ENCODE measurements at places on chromosomes 3 and 15. TPM values are rescaled to one million over a fixed set of nuclear protein-coding genes. Genes with fewer than 3 reads are reported as not detected.
A peak's percentile ranks its signal among the peaks of the same experiment; 100 is the strongest.

GRAMD2A gene
- not detected for total RNA-seq

RTP1 gene
- total RNA-seq, result not detected

DOCK3 gene
- total RNA-seq, result 0.21 TPM

EPHB1 gene
- total RNA-seq, result 0.90 TPM

P3H2 gene
- total RNA-seq, result 39.3 TPM

ERICH6 gene
- not detected for total RNA-seq

GRCh38 chr3:116020989-116021388 lies 397.7 kb downstream of the GAP43 start:
- H3K4me1 ChIP-seq, result peaks cover 21% of the 10 kb centered on the region
- no peaks in the 10 kb centered on the region for H3K36me3 ChIP-seq
- no peak overlapping the region for H3K4me3 ChIP-seq
- no peaks in the 10 kb centered on the region for H3K27me3 ChIP-seq
- no peak overlapping the region for H3K27ac ChIP-seq

DNA sequence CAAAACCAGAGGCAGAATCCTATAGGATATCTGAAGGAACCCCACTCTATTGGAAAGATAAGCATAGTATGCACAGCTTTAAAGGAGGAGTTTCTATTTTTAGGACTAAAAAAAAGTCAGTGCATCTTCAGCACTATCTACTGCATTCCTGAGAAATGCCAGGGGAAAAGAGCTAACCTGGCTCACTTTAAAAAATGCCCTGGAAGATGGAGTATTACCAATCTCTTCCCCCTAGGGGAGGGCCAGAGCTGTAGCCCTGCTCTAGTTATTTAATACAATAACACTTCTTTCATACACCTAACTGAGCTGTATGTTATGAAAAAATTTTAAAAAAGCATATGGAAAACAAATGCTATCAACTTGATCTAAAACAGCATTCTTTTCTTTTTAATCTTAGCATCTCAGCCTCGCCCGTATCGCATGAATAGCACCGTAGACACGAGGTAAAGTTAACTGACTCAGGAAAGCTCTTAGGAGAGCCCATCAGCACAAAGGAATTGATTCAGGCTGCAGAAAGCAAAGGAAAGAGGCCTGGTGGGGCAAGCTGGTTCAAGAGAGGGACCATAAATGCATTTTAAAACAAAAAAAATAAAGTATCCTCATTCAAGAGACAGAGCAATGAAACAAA lies 50.2 kb downstream of the TGM4 start:
- H3K27ac ChIP-seq, result peak overlapping the region; percentile 81
- H3K36me3 ChIP-seq, result 0 out of 2 replicates have a peak, but pooled peaks cover 5% of the 10 kb centered on the region
- H3K4me1 ChIP-seq, result peaks cover 27% of the 10 kb centered on the region
- no peaks in the 10 kb centered on the region for H3K27me3 ChIP-seq
- H3K4me3 ChIP-seq, result no peak overlapping the region
- no peak for DNase-seq

DNA sequence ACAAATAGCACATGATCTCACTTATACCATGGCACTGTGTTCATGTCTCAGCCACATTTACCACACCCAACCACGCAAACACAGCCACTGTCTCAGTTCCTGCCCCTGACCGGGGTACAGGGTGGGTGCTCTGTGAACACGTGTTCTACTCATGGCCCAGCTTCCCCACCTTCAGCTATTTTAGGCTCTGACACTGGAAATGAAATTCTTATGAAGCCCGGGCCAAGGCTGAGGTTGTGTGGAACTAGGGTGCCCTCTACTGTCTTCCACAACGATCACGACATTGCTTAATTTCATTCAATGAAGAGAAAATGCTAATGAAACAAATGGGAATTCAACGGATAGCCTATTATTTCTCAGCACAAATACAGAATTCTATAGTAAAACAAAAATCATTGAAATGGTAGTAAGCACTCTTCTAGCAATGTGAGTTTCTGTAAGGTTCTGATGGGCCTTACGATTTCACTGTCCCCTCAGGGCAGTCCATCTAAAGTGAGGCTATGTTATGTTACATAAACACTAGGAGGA lies 2.1 kb upstream of the GABRA5 start:
- H3K36me3 ChIP-seq, result no peaks in the 10 kb centered on the region
- no peak overlapping the region for H3K4me3 ChIP-seq
- H3K27me3 ChIP-seq, result no peaks in the 10 kb centered on the region
- H3K27ac ChIP-seq, result no peak overlapping the region
- DNase-seq, result peak; percentile 45

- H3K36me3 ChIP-seq, result peaks cover 63% of the 10 kb centered on the region
- no peak overlapping the region for H3K4me3 ChIP-seq
- peak; percentile 17 for DNase-seq
Measured at GRCh38 chr15:65583701-65584100, 27.2 kb downstream of the INTS14 start.

DNA sequence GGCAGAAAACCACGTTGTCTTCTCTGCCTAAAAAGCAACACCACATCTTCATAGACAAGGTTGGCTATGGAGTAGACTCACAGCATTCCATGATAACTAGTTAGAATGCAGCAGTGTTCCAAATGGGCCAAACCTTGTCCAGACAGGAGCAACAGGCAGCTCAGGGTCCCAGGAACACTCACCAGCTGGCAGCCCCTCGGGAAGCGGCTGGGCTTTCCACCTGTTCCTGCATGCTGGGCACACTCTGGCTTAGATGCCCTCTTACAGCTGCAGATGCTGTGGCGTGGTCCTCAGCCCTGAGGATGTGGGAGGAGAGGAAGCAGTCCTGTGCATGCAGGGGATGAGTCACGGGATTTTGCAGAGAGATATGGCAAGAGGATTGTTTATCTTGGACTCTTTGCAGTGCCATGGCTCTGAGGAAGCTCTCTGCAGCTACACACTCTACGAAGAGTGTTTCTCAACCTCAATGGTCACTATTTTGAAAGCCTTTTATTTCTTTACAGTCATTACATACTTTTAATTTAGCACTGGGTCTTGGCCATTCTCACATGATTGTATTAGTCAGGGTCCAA lies 11.3 kb downstream of the NRROS start:
- peaks cover 19% of the 10 kb centered on the region for H3K27me3 ChIP-seq
- H3K4me1 ChIP-seq, result peaks cover 22% of the 10 kb centered on the region
- H3K36me3 ChIP-seq, result no peaks in the 10 kb centered on the region
- DNase-seq, result peak; percentile 93
- H3K4me3 ChIP-seq, result peak overlapping the region; percentile 55

DNA sequence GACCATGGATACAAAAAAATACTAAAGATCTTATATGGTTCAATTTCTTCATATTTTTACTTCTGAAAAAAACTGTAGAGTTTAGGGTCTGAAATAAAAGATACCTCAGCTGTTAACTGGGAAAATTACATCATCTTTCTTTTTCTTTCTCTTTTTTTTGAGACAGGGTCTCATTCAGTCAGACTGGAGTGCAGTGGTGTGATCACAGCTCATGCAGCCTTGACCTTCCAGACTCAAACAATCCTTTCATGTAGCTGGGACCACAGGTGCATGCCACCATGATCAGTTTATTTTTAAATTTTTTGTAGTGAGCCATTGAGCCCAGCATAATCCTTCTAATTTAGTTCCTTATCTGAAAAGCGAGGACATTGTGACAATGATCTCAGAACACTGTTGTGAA lies 39.6 kb upstream of the TKT start:
- no peak overlapping the region for H3K27ac ChIP-seq
- no peaks in the 10 kb centered on the region for H3K36me3 ChIP-seq
- H3K4me3 ChIP-seq, result no peak overlapping the region

GRCh38 chr3:136858381-136858780 lies 3.6 kb upstream of the NCK1 start:
- H3K4me1 ChIP-seq, result peaks cover 42% of the 10 kb centered on the region
- H3K27me3 ChIP-seq, result no peaks in the 10 kb centered on the region
- peak overlapping the region; percentile 24 for H3K27ac ChIP-seq
- no peak for DNase-seq
- peaks cover 15% of the 10 kb centered on the region for H3K36me3 ChIP-seq

DNA sequence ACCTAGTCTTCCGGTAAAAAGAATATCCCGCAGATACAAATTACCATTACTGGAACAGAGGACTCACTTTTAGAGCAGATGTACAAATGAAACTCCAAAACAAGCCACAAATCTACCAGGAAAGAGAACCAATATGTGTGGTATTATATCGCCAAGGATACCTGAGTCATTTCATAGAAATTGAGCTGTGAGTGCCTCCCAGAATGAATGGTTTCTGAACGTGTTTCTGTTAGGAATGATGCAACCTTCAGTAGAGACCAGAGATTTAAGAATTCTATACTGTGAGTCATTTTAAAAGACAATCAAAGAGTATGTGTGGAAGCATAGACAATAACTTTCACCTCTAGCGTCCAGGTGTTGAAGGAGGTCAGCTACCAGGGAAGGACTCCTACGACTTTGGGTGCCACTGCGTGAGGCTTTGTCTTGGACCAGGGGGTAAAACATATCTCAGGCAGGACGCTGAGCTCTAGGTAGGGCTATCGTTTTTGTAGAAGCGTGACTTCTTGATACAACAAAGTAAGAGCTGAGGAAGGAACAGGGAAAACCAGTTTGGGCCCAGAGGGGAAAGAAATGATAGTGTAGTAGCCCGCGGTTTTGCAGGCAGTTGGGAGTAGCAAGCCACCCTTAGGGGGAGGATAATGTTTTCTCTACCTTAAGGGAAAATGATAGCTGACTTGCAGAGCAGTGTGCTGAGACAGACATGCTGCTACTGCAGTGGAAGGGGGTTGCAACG lies 210.4 kb downstream of the TP63 start:
- peak; percentile 4 for DNase-seq
- H3K27ac ChIP-seq, result no peak overlapping the region
- H3K36me3 ChIP-seq, result no peaks in the 10 kb centered on the region
- H3K27me3 ChIP-seq, result no peaks in the 10 kb centered on the region

DNA sequence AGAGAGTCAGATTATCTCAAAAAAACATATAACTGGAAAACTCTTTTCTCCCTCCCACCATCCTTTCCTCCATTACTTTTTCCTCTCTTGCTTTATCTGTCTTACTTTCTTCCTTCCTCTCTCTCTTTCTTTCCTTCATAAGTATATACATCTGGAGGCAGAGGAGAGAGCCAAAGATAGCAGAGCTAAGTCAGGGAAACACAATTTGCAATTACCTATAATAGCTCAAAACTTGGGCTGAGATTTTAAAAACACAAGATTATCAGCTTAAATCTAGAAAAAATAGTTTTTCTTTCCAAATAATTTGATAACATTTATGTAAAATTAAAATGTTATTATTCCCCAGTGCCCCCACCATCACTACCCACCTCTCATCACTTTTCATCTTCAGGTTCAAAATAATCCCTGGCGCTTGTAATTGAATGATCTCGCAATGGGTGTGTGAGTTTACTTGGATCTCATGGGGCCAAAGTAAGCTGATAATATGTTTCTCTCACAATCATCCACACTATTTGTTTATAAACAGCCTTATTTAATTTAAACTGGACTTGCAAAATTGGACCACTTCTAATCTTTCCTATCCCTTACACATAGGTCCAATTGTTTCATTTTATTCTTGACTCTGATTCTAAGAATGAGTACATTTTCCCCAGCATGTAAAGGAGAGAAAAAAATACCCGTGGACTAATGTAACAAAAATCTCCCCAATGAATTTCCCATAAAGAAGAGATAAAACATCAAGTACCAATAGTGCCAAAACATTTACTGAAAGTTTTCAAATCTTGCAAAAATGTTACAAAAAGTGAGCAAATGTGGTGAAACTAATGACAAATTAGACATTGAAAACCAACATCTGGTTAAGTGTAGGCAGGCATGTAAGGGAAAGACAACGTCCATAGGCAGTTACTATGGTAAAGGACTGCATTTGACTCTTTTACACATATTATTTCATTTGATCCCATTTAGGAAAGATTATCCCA lies 236.9 kb downstream of the DTWD1 start:
- H3K4me3 ChIP-seq, result no peak overlapping the region
- no peaks in the 10 kb centered on the region for H3K27me3 ChIP-seq
- no peak overlapping the region for H3K27ac ChIP-seq

DNA sequence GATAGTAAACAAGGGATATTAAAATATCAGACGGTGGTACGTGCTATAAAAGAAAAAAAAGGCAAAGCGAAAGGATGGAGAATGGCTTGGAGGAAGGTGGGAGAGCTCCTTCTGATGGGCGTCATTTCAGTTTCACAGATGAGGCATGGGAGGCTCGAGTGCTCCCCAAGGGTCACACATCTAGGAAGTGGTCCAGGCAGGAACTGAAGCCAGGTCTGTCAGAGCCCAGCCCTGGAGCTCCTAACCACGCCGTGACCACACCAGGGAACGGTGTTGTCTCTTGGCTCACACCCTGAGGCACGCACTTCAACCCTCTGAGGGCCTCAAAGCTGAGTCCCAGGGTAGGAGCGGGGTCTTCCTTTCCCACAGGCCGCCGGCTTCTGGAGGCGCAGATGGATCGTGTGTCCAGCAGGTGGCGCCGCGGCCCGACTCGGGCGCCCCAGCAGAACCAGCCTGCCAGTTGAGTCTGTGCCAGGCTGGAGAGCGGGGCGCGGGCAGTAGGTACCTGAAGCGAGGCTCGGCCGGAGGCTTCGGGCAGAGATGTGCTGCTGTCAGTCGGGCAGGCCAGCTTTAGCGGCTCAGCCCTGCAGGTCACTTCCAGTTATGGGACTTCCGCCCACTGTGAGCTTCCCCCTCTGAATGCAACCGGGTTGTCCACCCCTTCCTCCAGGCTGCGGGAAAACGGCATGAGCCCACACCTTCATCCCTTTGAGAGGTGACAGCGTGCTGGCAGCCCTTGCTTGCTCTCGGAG lies 68.1 kb downstream of the SLC6A1 start:
- H3K27me3 ChIP-seq, result peaks cover 4% of the 10 kb centered on the region
- peak; percentile 13 for DNase-seq
- H3K27ac ChIP-seq, result no peak overlapping the region

DNA sequence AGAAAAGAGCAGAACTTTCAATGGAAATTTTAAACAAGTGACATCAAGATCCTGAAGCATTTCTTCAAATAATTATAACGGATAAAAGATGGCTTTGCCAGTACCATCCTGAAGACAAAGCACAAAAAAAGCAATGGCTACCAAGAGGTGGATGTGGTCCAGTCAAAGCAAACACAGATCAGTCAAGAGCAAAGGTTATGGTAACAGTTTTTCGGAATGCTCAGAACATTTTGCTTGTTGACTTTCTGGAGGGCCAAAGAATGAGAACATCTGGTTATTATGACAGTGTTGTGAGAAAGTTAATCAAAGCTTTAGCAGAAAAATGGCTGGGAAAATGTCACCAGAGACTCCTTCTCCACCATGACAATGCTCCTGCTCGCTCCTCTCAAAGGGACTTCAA lies 31.5 kb downstream of the FEM1B start:
- H3K4me1 ChIP-seq, result peaks cover 47% of the 10 kb centered on the region
- DNase-seq, result no peak
- no peak overlapping the region for H3K27ac ChIP-seq

- H3K4me3 ChIP-seq, result peak overlapping the region; percentile 74
- no peaks in the 10 kb centered on the region for H3K27me3 ChIP-seq
- peaks cover 18% of the 10 kb centered on the region for H3K4me1 ChIP-seq
Measured at GRCh38 chr3:188270423-188270972, 116.5 kb downstream of the LPP start.

- H3K36me3 ChIP-seq, result no peaks in the 10 kb centered on the region
- peaks cover 9% of the 10 kb centered on the region for H3K27me3 ChIP-seq
- H3K4me3 ChIP-seq, result no peak overlapping the region
- no peak for DNase-seq
- no peaks in the 10 kb centered on the region for H3K4me1 ChIP-seq
Measured at GRCh38 chr3:183230826-183231225, 22.2 kb upstream of the B3GNT5 start.

Measured in HFFc6 (cell line).